ENCODE measurements at places on chromosomes 2 and 18.

DNA sequence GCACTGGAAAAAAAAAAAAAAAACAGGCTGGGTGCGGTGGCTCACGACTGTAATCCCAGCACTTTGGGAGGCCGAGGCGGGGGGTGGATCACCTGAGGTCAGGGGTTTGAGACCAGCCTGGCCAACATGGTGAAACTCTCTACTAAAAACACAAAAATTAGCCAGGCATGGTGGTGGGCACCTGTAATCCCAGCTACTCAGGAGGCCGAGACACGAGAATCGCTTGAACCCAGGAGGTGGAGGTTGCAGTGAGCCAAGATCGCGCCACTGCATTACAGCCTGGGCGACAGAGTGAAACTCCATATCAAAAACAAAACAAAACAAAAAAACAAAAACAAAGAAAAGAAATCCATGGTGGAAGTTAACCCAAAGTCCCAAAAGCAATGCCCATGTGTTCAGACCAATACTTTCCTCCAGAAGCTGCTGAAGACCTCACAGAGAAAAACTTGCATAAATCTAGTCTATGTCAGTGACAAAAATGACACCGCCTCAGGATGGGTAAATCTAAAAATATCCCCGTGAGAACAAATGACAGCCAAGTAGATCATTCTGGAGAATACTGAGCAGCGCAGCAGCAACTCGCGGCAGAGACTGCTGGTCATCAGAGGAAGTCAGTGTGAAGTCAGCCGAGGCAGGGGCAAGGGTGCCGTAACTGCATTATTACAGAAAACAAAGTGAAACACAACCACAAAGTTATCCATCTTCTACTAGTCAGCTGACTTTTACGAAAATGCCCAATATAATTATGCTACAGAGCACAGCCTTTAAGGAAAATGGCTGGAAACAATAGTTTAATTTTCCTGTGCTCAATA is 41.0 kb downstream of the LPIN2 start:
- peak; percentile 60 for DNase-seq

GRCh38 chr2:64996871-64997307 is 7.7 kb downstream of the SLC1A4 start:
- DNase-seq = no peak

DNA sequence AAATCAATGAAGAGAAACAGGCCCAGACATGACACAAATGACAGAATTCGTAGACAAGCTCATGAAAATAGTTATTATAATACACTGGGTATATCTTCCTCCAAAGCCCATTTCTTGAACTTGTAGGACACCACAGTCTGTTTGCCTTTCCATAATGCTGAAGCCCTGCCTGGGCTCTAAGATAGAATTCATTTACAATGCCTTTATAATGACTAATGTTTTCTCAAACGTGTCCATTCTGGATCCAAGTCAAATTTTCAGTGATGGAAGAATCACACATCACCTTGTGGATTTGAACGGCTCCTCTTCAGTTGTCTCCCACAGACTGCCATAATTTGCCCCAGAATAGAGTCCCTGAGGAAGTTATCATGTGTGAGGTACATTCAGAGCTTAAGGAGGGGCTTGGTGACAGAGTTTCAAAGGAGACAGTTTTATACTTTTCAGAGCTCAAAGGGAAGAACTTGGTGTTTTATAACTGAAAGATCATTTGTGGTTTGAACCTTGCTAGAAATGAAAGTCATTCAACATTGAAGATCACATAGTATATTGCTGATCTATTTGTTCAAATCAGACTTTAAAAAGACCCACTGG is 38.2 kb downstream of the CASP8 start:
- peak; percentile 47 for DNase-seq

- no peak for DNase-seq
Measured at GRCh38 chr18:3873698-3874097, 423.7 kb downstream of the TGIF1 start.

GRCh38 chr2:222972420-222972819 is 79.6 kb upstream of the KCNE4 start:
- no peak for DNase-seq

GRCh38 chr2:42336361-42336965 is 24.6 kb downstream of the COX7A2L start:
- no peak for DNase-seq

DNA sequence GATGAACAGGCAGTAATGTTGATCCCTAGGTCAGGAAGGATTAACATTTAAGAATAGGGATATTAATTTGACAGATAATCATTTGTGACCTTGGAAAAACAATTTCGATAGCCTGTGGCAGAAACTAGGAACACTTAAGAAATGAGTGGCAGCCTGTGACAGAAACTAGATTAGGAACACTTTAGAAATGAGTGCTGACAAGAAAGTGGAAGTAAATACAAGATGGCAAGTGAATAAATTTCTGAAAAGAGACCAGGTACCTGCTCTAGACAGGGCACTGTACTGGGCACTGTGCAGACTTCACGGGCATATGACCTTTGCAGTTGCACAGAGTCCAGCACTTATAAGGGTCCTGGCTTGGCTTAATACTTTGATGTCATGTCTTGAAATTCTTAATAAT is 5.5 kb upstream of the HNRNPA3 start:
- no peak for DNase-seq

DNA sequence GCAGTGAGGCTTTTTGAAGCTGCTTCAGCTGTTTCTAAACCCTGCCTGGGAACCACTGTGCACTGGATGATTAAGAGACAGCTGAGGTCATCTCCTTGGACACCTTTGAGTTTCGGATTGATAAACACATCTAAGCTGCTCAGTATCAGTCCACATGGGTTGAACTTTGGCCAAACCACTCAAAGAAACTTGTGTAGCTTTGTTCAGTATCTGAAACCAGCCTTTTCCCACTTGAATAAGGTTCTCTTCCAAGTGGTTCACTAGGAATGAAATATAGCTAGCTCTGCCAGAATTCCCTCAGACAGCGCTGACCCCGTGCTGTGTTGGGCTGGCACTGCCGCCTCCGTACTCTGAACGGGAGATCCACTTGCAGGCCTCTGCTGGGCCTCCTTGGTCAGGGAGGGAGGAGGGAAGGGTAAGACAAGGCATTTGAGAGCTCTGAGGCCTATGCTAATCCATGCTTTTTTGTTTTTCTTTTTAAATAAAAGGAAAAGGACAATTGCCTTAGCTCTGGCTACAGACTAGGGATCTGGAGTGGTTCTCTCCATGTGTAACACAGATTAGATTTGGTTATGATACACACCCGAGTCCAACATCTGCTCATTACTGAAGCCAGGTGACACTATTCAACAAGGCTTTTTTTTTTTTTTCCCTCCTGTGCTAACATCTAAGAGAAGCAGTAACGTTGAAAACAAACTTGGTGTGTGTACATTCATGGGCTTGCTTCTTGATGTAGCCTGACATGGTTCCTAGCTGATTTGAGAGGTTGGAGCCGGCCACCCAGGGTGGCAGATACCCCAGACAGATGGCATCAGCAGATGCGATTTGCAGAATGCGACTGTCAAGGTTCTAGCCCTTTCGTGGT is 67.7 kb downstream of the NCK2 start:
- DNase-seq = peak; percentile 74

DNA sequence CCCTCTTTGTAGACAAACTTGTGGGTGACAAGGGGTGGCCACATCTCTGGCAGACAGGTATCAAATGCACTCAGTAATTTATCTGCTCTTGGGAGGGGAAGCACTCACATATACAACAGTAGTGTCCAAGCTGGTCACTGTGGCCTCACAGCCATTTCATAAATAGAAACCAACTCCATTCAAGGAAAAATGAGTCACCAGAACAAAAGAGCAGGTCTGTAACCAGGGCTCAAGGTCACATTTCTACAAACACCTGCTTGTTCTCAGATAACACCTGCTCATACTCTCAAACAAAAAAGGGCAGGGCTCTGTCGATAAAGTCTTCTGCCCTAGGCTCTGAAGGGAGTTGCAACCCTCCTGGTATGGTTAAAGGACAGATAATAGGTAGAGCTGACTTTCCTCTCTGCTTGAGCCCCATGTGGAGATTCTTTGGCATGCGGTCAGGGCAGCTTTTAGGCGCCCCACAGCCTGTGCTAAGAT is 459.0 kb downstream of the BCL11A start:
- DNase-seq = no peak

- no peak for DNase-seq
Measured at GRCh38 chr18:52701219-52701935, 361.4 kb downstream of the DCC start.

DNA sequence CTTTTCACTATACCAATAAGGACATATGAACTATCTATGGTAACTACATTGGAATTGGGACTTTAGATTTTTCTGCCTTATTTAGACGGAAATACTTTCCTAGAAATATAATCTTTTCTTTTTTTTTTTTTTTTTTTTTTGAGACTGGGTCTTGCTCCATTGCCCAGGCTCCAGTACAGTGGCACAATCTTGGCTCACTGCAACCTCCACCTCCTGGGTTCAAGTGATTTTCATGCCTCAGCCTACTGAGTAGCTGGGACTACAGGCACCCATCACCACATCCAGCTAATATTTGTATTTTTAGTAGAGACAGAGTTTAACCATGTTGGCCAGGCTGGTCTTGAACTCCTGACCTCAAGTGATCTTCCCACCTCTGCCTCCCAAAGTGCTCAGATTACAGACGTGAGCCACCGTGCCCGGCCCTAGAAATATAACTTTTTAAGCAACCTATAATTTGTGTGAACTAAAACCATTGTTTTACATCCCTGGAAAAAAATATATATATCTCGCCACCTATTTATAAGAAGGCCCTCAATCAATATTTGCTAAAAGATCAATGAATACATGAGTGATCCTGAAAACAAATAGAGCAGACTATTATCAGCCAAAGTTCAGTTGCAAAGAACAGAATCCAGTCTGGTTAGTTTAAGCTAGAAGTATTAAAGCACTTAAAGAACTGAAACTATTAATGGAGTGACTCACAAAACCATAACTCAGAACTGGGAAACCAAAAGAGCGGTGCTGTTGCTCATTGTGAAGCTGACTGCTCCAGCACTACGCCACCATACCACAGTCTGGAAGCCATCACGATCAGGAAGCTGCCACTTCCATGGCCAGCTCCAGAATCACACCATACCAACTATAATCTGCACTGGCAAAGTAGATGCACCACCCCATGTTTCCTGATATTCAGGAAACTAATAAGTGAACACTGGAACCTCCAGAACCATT is 8.4 kb upstream of the HNRNPLL start:
- DNase-seq = no peak

DNA sequence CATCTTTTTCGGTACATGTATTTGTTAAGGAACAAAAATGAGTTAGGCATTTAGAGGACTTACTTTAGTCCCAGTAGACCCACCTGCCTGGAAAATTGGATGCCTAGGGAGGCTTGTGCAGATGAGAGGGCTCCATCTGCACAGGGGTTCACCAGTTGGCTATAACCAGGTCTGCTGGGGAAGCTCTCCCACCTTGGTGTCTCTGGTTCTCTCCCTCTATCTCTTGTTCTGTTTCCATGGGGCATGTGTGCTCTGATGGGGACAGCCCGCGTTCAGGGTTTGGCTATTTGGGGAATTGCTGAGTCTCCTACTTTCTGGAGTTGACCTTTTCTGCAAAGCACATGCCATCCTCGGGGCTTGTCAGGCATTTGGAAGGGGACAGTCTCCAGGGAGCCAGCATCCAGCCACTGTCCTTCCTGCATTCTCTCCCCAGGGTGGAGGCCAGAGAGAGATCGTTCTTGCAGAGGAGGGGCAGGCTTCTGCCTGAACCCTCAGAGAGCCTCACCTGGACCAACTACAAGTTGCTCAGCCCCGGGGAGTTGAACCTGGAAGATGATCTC is 157.3 kb downstream of the KLHL29 start:
- DNase-seq = no peak

- DNase-seq = no peak
Measured at GRCh38 chr2:69693059-69693774, 48.7 kb upstream of the ANXA4 start.

DNA sequence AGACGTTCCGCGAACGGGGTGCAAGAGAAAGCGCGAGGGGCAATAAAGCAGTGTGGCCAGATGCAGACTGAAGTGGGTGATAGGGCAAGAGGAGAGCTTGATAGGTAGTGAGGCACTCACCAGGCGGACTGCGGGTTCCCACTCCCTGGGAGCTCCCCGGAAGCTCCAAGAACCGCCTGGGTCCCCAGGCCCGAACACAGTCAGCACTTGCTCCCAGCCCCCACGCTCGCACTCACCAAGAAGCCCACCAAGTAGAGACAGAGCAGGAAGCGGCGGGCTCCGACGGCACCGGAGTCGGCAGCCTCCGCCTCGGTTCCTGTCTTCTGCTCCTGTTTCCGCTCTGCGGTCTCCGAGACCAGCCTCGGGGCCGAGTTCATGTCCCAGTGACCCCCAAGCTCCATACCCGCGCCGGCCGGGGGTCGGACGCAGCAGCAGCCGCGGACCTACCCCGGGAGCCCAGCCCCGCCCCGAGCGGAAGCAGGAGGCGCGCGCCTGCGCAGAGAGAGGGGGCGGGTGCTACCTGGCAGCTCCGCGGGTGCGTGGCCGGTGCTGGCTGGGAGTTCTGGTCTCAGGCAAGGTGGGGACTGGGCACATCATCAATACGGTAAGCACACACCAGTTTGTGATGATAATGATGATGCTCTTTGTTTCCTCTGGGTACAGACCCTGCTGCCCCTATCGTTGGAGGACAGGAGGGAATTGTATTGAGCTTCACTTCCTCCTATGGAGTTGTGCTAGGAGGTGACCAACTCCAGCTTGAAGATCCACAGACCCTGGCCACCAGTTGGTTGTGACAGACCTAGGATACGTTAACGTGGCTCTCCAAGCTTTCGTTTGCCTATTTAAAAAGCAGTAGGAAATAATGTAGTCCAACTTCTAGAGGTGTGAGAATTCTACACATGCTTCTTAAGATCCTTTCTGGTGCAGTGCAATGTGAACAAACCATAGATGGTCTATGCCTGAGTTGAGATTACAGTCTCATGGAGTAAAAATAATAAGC is 25.1 kb upstream of the TMEM182 start:
- DNase-seq = peak; percentile 67

DNA sequence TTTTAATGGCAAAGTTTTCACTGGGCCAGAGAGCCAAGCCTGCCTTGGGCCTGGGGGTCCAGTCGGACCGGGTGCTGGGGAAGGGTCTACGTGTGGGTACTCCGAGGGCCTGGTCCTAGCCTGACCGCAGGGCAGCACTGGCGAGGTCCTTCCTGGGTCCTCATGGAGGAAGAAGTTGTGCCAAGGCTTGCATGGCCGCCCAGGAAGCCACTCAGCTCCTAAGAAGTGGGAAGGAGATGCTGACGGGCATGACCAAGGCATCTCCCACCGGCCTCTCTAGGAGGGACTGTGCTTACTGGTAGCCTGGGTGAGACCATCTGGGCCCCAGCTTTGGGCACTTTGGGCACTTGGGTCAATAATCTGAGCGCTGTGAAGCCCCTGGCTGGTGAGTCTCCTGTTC is 22.6 kb downstream of the CIB4 start:
- no peak for DNase-seq

- no peak for DNase-seq
Measured at GRCh38 chr2:48050711-48051110, 144.4 kb upstream of the FBXO11 start.

All from choroid plexus epithelial cell (primary cell).